ENCODE measurements at places on chromosomes 2 and 18. TPM values are rescaled to one million over a fixed set of nuclear protein-coding genes. Genes with fewer than 3 reads are reported as not detected.
A peak's percentile ranks its signal among the peaks of the same experiment; 100 is the strongest.

Gene ORC4
- polyA plus RNA-seq = 22.0 TPM

Gene FAP
- polyA plus RNA-seq = 57.8 TPM

Gene KATNAL2
- polyA plus RNA-seq = 8.2 TPM

Gene COMMD1
- polyA plus RNA-seq = 33.1 TPM

Gene NAT8
- polyA plus RNA-seq = not detected

Gene ACMSD
- polyA plus RNA-seq = not detected

Gene HOXD13
- polyA plus RNA-seq = not detected

Gene CD8B
- polyA plus RNA-seq = not detected

Gene CCDC142
- polyA plus RNA-seq = 13.1 TPM

- H3K27ac ChIP-seq = no peak overlapping the region
- no peak for DNase-seq
- H3K36me3 ChIP-seq = no peaks in the 10 kb centered on the region
- no peaks in the 10 kb centered on the region for H3K4me1 ChIP-seq
- no peak overlapping the region for H3K4me3 ChIP-seq
These were observed 89.4 kb downstream of the SPHKAP start for GRCh38 chr2:228092056-228092455.

- DNase-seq = no peak
- H3K4me1 ChIP-seq = no peaks in the 10 kb centered on the region
- no peak overlapping the region for H3K27ac ChIP-seq
- H3K27me3 ChIP-seq = no peaks in the 10 kb centered on the region
These were observed 33.1 kb downstream of the IRS1 start for GRCh38 chr2:226766352-226767055.

GRCh38 chr2:216733046-216733445 is 37.7 kb upstream of the IGFBP5 start:
- H3K36me3 ChIP-seq = no peaks in the 10 kb centered on the region
- DNase-seq = no peak
- H3K27ac ChIP-seq = no peak overlapping the region
- H3K4me3 ChIP-seq = no peak overlapping the region
- H3K4me1 ChIP-seq = peaks cover 33% of the 10 kb centered on the region
- 0 out of 2 replicates have a peak, but pooled peaks cover 4% of the 10 kb centered on the region for H3K27me3 ChIP-seq

- no peaks in the 10 kb centered on the region for H3K27me3 ChIP-seq
- no peak overlapping the region for H3K4me3 ChIP-seq
- H3K27ac ChIP-seq = no peak overlapping the region
- H3K4me1 ChIP-seq = no peaks in the 10 kb centered on the region
- no peaks in the 10 kb centered on the region for H3K36me3 ChIP-seq
- DNase-seq = no peak
These were observed 10.8 kb downstream of the EMILIN2 start for GRCh38 chr18:2857491-2858131.

- H3K27ac ChIP-seq = no peak overlapping the region
- H3K4me3 ChIP-seq = no peak overlapping the region
- DNase-seq = peak; percentile 55
- no peaks in the 10 kb centered on the region for H3K27me3 ChIP-seq
These were observed 203.0 kb downstream of the SOCS6 start for GRCh38 chr18:70491734-70492348.

DNA sequence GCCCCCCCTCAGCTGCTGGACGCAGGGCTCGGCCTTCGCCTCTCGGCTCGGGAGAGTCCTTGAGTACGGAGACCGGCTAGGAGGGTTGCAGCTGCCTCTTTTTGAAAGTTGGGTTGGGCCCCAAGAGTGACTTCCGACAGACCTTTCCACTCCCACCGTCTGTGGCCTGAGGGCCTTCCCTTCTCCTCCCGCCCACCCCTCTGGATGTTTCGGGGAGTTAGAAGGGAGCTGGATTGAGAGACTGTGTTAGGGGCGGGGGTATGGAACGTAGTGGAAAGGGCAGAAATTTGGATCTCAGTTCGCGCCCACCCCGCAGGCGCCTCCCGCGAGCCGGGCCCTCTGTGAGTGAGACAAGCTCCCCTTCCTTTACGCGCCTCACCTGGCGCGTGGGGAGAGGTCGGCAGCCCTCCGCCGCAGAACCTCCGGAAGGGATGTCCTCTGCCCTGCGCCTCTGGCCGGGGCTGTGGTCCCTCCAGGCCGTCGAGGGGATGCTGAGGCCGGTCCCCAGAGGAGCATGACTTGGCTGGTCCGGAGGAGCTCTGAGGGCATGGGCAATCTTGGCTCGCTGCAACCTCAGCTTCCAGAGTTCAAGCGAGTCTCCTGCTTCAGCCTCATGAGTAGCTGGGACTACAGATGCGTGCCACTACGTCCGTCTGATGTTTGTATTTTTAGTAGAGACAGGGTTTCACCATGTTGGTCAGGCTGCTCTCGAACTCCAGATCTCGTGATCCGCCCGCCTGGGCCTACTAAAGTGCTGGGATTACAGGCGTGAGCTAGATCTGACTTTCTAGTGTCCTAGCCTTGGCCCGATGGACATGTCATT is 15.9 kb downstream of the C2orf74 start:
- no peak for DNase-seq
- H3K27me3 ChIP-seq = no peaks in the 10 kb centered on the region
- peak overlapping the region; percentile 91 for H3K27ac ChIP-seq
- H3K4me3 ChIP-seq = peak overlapping the region; percentile 63
- peaks cover 41% of the 10 kb centered on the region for H3K4me1 ChIP-seq
- peaks cover 18% of the 10 kb centered on the region for H3K36me3 ChIP-seq

- H3K36me3 ChIP-seq = no peaks in the 10 kb centered on the region
- H3K27ac ChIP-seq = peak overlapping the region; percentile 50
- DNase-seq = no peak
- H3K27me3 ChIP-seq = no peaks in the 10 kb centered on the region
- no peaks in the 10 kb centered on the region for H3K4me1 ChIP-seq
These were observed 79.0 kb downstream of the TMEM18 start for GRCh38 chr2:598058-598802.

DNA sequence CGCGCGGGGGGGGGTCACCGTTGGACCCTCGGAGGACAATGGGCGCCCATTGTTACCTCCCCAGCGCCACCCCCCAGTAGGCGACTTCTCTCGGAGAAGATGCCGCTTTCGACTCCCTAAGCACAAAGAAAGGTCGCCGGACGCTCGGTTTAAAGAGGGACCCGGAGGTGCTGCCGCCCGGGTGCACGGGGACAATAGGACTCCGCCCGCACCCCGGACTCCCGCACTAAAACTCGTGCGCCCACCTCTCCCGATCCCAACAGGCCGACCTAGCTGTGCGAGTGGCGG is 318 bp upstream of the CDC42EP3 start:
- H3K4me1 ChIP-seq = peaks cover 26% of the 10 kb centered on the region
- H3K27me3 ChIP-seq = no peaks in the 10 kb centered on the region
- peak overlapping the region; percentile 100 for H3K4me3 ChIP-seq
- peak overlapping the region; percentile 86 for H3K27ac ChIP-seq
- peaks cover 35% of the 10 kb centered on the region for H3K36me3 ChIP-seq

- H3K27ac ChIP-seq = no peak overlapping the region
- no peaks in the 10 kb centered on the region for H3K27me3 ChIP-seq
- H3K4me1 ChIP-seq = no peaks in the 10 kb centered on the region
- H3K4me3 ChIP-seq = no peak overlapping the region
- no peak for DNase-seq
These were observed 47.4 kb upstream of the TCF4 start for GRCh38 chr18:55635439-55635838.

DNA sequence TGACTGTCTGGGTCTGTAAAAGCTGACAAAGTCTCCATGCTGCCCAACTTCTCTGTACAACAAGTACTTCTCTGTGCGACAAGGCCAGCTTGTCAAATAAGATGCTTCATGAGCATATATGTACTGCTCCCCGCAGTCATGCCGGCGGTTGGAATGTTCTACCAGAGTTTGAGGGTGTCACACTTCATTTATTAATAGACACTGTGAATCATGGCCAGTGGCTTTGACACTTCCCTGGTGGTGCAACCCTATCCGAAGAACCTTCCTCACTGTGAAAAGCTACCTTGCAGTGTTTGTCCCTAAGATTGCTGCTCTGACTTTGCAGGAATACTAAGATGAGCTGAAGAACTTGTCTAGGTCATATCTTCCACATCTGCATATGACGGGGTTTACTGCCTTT is 120.9 kb upstream of the NRP2 start:
- H3K27ac ChIP-seq = no peak overlapping the region
- H3K27me3 ChIP-seq = no peaks in the 10 kb centered on the region
- H3K4me1 ChIP-seq = no peaks in the 10 kb centered on the region
- no peak overlapping the region for H3K4me3 ChIP-seq

DNA sequence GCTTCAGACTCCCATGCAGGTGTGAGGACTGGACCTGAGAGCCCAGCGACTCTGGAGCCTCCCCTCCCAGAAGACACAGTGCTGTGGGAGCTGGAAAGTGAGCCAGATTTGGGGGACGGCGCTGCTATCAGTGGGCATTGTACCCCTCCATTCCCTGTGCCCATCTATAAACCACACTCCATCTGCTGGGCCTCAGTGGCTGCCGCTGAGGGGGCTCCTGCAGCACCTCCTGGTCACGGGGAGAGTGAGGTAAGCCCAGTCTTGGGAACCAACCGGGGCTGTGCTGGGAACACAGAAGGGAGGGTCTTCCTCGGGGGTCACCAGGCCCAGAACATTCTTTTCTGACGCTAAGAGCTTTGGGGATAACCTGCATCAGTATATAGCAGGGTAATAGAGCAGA is 9.5 kb downstream of the PSD4 start:
- no peaks in the 10 kb centered on the region for H3K36me3 ChIP-seq
- H3K4me1 ChIP-seq = no peaks in the 10 kb centered on the region
- no peaks in the 10 kb centered on the region for H3K27me3 ChIP-seq
- no peak overlapping the region for H3K27ac ChIP-seq

DNA sequence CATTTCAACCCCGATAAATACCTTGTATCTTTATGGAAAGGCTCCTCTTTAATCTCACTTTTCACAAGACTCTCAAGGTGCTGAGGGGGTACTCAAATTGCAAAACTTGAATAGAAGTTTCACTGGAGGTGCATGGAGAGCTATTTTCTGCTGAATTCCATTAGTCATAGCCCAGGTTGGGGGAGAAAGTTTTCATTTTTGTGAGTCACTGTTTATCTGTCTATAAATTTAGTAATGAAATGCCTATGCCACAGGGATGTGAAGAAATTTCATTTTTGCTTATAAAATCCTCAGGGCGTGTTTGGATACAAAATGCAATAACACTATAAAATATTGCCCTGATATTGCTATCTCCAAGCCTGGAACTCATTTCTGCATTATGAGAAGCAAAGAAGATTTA is 346.3 kb downstream of the LRATD1 start:
- H3K36me3 ChIP-seq = no peaks in the 10 kb centered on the region
- no peak for DNase-seq
- H3K27ac ChIP-seq = no peak overlapping the region
- H3K4me3 ChIP-seq = no peak overlapping the region

GRCh38 chr2:118974103-118974993 is 32.4 kb downstream of the MARCO start:
- H3K27me3 ChIP-seq = no peaks in the 10 kb centered on the region
- H3K27ac ChIP-seq = no peak overlapping the region
- no peak for DNase-seq
- H3K4me3 ChIP-seq = no peak overlapping the region
- H3K36me3 ChIP-seq = no peaks in the 10 kb centered on the region

DNA sequence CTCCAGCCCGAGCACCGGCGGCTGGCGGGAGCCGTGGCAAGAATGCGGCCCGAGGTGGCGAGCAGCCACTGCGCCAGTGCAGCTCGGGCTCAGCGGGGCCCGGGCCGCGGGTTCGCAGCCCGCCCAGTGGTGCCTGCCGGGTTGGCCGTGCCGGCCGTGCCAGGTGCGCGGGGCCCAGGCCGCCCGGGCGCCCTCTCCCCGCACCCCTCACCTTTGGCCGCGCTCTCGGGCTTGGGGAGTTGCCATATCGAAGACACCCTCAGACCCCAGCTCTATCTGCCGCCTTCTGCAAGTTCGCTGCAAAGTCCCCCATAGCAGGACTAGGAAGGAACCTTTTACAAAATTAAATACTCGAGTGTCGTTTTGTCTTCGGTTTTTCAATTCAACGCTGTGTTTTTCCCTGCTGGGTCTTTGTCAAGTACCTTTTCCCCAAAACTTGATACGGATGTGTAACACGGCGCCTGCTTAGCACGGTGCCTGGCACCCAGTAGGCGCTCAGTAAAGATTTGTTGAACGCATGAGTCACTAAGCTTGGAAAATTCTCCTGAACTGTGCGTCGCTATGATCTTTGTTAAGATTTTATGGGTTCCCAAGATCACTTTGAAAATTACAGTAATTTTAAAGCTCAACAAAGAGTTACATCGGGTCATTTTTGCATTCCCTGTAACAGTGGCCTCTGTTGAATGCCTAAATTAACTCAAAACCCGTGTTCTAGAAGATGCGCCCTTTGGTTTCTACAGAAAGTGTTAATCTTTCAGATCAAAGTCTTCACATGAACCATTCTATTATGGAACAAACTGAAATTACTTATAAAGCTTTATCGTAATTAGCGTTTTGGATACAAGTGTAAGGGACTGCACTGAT is 750 bp downstream of the STRADB start:
- peaks cover 13% of the 10 kb centered on the region for H3K4me1 ChIP-seq
- H3K27ac ChIP-seq = peak overlapping the region; percentile 90
- DNase-seq = no peak
- peak overlapping the region; percentile 98 for H3K4me3 ChIP-seq
- peaks cover 14% of the 10 kb centered on the region for H3K36me3 ChIP-seq

- no peaks in the 10 kb centered on the region for H3K36me3 ChIP-seq
- H3K27ac ChIP-seq = no peak overlapping the region
- no peaks in the 10 kb centered on the region for H3K4me1 ChIP-seq
- no peak overlapping the region for H3K4me3 ChIP-seq
- DNase-seq = no peak
These were observed 199.1 kb upstream of the UBE2E3 start for GRCh38 chr2:180781276-180781675.

- peaks cover 5% of the 10 kb centered on the region for H3K4me1 ChIP-seq
- no peaks in the 10 kb centered on the region for H3K27me3 ChIP-seq
- peak overlapping the region; percentile 5 for H3K27ac ChIP-seq
- no peak for DNase-seq
- no peak overlapping the region for H3K4me3 ChIP-seq
These were observed 296.0 kb downstream of the PLCL1 start for GRCh38 chr2:198100346-198100745.

DNA sequence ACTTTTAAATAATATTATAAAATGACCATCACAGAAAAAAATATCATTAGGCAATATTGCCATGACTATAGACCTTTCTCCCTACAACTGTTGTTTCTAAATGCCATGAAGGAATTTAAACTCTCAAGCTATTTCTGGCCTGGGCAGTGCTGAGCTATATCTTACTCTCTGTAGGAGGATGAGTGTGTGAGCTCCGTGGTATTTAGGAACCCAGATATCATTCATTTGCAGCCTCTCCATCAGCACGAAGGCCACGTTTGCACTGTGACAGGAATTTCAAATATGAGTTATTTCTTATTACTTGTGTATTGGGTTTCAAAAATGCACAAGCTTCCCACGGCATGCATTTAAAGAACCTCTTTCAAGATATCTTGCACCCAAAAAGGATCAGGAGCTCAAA is 35.0 kb upstream of the SOX11 start:
- no peaks in the 10 kb centered on the region for H3K27me3 ChIP-seq
- H3K27ac ChIP-seq = no peak overlapping the region
- no peaks in the 10 kb centered on the region for H3K36me3 ChIP-seq
- H3K4me1 ChIP-seq = no peaks in the 10 kb centered on the region

Measured in SK-N-SH (cell line).